ENCODE measurements at places on chromosomes 6 and 20. TPM values are rescaled to one million over a fixed set of nuclear protein-coding genes. Genes with fewer than 3 reads are reported as not detected.

GRCh38 chr6:86215323-86215722 is 572.6 kb upstream of the SYNCRIP start:
- DNase-seq: no peak

Gene KIFC1
- 47.5 TPM for polyA plus RNA-seq

Gene BCL2L1
- polyA plus RNA-seq: 132 TPM

GRCh38 chr20:63359937-63360849 is 956 bp downstream of the CHRNA4 start:
- DNase-seq: no peak

- DNase-seq: peak; percentile 37
These were observed 4.6 kb downstream of the OR2H2 start for GRCh38 chr6:29589423-29590048.

DNA sequence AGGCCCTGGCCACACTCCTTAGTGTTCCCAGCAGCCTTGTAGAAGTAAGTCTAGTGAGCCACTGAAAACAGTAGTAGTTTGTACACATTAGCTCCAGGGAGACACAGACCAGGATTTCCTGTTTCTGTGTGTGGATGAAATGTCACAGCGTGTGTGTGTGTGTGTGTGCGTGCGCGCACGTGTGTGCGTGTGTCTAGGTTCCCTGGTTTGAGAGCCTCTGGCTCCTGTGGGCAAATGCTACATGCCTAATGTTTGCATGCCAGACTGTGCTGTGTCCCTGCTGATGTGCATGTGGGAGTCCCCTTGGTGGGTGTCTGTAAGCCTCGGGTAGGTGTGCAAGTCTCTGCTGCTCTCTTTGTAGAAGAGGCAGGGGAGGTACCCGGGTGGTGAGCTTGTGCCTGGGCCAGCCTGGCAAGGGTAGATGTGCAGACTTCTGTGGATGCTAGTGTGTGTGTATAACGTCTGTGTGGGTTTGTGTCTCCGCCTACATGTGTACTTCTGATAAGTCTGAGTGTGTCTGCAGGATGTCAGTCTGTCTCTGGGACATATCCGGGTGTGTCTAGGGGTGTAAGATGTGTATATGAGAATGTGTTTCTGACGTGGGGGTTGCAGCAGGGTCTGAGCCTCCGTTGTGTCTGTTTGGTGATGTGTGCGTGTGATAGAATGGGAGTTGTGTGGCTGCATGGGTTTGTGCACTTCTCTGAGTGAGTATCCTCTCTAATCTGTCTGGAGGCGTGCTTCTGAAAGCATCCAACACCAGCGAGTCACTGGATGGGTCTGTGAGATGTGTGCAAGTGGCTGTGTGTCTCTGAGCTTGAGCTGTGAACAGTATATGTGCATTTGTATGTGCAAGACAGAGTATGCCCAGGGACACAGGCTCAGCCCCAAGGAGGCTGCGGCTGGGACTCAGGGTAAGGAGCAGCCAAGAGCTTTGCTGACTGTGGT is 19.0 kb upstream of the TLDC2 start:
- DNase-seq: peak; percentile 48

DNA sequence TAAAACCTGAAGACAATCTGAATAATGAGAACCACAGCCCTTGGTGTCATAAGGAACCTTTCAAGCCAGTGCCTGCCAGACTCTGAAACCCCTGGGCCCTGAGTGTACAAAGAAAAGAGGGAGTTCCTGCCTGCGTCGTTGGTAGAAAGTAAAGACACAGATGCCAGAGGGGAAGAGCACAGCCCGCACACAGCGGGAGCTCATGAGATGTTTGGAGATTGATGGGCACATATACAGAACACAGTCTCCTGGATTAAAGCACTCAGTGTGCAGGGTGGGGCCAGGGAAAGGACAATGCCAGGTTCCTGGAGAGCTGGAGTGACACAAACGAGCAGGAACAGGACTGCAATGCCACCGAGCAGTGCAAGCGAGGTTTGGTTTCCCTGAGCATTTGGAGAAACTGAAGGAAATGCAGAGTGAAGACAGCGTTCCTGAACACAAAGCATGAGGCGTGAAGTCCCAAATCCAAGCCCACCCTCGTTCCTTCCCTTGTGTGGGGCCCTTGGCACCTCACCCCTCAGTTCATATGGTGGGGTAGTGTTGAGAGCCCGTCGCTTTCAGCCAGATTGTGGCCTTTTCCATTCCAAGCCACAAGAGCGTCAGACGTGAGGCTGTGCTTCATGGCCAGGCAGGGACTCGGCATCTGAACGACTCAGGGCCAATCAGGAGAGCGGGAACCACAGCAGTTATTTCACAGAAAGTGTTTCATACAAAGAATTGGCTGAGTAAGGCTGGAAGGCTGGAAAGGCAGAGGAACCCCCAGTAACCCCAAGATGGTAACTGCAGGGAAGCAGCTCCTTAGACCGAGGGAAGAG is 41.0 kb upstream of the RPS6KA2 start:
- DNase-seq: no peak

- peak; percentile 34 for DNase-seq
These were observed 45.0 kb downstream of the SLC23A2 start for GRCh38 chr20:4956200-4956810.

GRCh38 chr20:44217342-44218092 is 6.9 kb upstream of the OSER1 start:
- peak; percentile 52 for DNase-seq

- peak; percentile 35 for DNase-seq
These were observed 87.0 kb downstream of the OR2B2 start for GRCh38 chr6:27825025-27825793.

DNA sequence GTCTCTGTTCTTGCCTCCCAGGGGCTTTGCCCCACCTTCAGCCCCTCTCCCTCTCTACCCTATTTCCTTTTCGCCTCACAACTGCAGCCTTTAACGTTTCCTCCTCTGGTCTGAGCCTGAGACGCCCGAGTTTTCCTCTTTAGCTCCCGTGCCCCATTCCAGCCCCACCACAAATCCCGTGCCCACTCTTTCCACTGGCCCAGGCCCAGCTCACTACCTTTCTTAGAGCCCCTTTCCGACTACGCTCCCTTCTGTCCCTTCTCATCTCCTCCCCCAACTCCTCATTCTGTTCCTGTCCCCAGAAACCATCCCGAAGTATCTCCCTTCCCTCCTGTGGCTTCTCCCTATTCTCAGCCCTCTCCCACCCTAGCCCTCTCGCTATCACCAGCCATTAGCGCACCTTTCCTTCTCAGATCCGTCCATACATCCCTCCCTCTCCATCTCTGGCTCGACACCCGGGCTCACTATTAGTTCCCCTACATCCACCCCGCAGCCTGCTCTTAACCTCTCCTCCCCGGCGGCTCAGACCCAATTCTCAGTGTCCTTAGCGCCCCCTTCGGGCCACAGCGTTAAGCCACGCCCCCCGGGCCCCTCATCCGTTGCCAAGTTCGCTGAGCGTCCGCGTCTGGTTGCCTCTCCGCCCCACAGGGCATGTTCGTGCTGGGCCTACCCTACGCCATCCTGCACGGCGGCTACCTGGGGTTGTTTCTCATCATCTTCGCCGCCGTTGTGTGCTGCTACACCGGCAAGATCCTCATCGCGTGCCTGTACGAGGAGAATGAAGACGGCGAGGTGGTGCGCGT is 2.7 kb downstream of the SLC32A1 start:
- DNase-seq: no peak

DNA sequence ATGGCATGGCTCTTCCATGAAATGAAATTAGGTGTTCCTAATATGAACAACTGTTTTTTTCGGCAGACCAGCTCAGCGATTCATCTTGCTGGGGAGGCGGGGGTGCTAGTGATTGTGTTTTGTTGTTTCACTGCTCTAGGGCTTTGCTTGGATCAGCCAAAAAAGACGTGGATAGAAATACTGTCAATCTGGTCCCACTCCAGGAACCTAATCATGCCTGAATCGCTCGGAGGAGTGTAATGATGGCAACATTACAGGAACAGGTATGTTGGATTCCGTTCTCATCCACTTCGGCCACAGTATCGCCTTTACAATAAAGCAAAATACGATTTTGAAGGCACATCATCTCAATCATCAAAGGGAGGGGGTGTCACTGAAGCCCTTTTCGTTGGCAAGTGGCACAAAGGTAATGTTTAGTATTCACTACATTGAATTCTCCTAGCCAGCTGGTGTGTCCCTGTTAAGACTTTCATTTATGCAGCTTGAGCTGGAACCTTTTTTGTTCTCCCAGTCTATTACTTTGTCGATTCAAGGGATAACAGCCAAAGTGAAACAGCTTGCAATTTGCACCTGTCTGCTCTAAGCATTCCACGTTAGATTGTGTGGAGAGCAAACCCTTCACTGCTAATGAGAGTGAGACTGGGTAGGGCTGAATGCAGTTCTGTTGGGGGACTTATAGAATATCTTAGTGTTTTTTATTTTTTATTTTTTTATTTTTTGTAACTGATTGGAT is 477.7 kb downstream of the TFAP2A start:
- DNase-seq: no peak

GRCh38 chr6:3370361-3371221 is 86.3 kb downstream of the SLC22A23 start:
- DNase-seq: no peak

GRCh38 chr20:50513169-50514034 is 3.2 kb downstream of the PTPN1 start:
- peak; percentile 64 for DNase-seq

Gene TLDC2
- polyA plus RNA-seq: not detected

GRCh38 chr20:16678779-16679178 is 51.0 kb upstream of the SNRPB2 start:
- no peak for DNase-seq

Gene ANGPT4
- 0.01 TPM for polyA plus RNA-seq

DNA sequence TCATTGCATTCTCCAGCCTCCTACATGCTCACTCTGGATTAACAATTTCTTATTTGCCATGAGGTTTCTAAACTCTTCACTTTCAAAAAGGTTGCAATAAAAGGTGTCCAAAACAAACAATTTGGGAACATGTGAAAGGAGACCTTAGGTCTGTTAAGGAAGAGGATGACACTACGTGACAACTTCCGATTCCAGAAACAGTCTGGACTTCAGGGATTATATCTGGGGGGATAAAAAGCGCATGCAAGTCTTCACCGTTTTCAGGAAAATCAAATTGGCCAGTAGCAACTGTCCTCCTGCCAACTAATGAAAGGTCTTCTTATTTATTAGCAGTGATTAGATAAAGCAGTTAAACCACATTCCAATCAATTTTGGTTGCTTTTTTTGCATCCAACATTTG is 1.8 kb downstream of the ZDHHC14 start:
- no peak for DNase-seq

Gene BMP7
- polyA plus RNA-seq: not detected

DNA sequence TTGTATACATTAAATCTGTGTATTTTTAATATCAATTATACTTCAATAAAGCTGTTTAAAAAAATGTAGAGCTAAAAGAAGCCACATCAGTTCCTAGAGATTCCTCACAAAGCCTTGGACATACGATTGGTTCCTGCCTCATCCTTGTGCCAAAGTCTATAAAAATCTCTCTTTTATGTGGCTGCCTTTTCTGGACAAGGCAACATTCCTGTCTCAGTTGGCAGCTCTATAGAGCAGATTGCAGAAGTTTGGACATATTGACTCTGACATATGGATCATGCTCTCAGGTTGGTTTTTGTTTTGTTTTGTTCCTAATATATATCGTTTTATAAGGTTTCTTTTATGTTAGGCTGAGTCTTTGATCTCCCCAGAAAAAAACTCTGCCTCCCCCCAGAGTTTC is 148.9 kb downstream of the MAFB start:
- no peak for DNase-seq

DNA sequence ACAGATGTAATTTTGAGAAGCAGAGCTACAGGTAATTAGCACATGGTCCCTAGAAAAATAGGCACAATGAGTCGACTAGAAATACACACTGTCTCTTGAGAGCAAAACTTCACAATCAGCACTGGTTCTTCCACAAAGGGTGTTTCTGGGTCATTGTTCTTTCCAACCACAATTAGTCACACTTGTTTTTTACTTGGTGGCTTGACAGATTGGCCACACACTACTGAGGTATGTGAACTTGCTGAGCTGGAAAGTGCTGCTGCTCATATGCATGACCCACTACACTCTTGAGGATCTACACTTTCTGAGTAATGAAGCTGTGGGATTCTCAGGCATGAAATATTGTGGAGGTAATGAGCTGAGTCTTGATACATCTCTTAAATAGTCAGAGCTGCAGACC is 347.7 kb downstream of the BCKDHB start:
- DNase-seq: peak; percentile 97

Gene EIF6
- polyA plus RNA-seq: 427 TPM

DNA sequence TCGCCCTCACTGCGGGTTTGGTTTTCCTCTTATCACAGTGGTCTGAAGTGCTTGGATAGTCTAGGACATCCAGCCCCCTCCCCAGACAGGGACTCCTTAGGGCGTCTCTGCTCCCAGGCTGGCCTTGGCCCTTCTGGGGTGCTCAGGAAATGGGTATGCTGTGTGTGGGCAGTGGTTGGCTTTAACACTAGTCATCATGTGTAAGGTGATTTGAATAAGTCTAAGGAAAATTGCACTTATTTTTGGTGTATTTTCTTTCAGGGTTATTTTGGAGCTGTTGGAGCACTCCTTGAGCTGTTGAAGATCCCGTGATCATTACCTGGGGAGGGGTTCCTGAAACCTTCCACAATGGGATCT is 33.8 kb downstream of the PANK2 start:
- DNase-seq: no peak

Gene MGME1
- 22.4 TPM for polyA plus RNA-seq
